ENCODE measurements at places on chromosomes 6 and 20.

DNA sequence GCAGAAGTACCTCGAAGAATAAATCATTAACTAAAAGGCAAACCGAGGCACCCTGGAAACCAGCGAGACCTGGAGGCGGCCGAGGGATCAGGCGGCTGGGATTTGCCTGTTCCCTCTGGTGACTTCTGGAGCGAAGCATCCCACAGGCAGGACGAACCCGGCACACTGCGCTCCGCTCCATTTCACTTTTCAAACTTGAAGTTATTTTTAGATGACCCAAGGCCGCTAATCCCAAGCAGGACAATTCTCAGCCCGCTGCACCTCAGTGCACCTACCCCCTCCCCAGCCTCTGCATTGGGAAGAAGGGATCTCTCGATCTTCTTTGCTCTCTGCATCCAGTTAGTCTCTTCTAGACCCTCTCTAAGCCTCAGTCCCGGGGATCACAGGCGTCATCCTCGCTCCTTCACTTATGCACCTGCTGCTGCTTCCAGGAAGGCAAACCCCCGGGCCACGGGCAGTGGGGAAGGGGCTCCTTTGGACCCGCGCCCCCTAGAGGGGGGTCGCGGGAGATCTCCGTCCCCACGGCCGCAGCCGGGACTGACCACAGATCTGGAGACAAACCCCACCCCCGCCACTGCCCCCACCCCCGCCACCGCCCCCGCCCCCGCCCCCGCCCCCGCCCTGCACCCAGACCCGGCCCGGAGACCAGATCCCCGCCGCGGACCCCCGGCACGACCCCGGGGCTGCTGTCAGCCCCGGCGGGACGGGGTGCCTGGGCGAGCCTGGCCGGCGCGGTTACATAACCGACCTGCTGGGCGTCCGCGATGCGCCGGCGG, 636 bp downstream of the RCAN2 start:
- no peak for DNase-seq

DNA sequence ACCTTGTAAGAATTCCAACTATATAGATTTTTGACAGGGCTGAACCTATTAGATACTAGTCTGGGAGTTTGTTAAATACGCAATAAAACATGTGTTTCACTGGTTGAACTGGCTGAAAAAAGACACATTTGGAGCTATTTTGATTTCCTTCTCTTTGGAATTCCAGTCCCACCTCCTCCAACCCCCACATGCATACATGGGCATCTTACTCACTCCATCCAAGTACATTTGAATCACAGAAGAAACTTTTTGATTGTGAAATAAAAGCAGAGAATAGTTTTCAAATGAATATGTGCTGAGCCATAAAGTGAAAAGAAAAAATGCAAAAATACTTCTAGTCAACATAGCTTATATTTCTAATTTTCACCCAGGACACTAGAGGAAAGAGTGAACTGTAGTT, 33.9 kb upstream of the STXBP5 start:
- DNase-seq: peak; percentile 89

GRCh38 chr6:39330057-39330456, 7.6 kb upstream of the KCNK16 start:
- DNase-seq: no peak

- DNase-seq: no peak
Observed at GRCh38 chr6:44558024-44558831, 170.7 kb downstream of the CDC5L start.

- no peak for DNase-seq
Observed at GRCh38 chr6:165321555-165322145, 12.2 kb upstream of the C6orf118 start.

GRCh38 chr20:50247196-50248094, 56.8 kb downstream of the CEBPB start:
- no peak for DNase-seq

DNA sequence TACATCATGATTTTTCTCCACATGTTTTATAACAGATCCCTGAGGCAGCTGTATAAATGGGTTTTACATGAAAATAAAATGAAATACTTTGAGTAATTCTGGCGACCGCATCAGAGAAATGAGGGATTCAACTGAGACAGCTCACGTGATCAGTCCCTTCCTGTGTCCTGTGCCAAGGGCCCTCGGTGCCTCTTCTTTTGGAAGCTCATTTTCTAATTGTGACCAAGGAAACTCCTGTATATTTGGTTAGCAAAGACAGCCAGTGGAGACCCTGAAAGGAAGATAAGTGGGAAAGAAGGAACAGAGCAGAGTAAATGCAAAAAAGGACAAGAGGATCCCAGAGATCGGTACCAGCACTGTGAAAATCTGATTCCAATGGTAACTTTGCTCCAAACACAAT, 129.9 kb downstream of the FYN start:
- DNase-seq: no peak

GRCh38 chr20:36467076-36467999, 74.0 kb upstream of the MYL9 start:
- no peak for DNase-seq

DNA sequence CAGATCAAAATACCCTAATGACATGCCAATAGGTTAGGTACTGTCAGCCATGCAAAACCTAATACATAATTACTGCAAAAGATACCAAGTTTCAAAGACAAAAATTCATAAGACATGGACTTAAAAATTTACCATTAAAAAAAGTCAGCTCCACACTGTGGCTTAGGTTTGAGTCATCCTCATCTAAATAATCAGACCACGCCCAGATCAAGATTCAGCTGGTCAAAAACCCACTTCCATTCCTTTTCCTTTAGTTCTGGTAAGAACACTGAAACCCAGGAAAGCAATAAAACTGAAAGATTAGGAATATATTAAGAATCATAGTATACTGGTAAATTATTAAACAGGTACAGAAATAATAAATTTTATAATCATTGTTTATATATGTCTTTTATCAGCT, 81.0 kb upstream of the ASF1A start:
- no peak for DNase-seq

DNA sequence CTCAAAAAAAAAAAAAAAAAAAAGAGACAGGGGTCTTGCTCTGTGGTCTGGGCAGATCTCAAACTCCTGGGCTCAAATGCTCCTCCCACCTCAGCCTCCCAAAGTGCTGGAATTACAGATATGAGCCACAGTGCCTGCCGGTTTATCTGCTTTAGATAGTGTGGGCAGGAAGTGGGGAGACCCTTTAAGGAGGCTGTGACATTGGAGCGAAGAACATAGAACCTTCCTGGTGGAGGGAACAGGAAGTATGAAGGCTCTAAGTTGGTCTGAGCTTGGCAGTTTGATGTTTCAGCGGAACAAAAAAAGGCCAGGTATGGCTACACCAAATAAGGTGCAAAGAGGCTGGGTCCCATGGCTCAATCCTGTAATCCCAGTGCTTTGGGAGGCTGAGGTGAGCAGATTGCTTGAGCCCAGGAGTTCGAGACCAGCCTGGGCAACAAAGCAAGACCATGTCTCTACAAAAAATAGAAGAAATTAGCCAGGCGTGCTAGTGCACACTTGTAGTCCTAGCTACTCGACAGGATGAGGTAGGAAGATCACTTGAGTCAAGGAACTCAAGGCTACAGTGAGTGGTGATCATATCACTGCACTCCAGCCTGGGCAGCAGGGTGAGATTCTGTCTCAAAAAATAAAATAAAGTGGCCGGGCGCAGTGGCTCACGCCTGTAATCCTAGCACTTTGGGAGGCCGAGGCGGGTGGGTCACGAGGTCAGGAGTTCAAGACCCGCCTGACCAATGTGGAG, 8.7 kb upstream of the ZMYND8 start:
- DNase-seq: no peak

DNA sequence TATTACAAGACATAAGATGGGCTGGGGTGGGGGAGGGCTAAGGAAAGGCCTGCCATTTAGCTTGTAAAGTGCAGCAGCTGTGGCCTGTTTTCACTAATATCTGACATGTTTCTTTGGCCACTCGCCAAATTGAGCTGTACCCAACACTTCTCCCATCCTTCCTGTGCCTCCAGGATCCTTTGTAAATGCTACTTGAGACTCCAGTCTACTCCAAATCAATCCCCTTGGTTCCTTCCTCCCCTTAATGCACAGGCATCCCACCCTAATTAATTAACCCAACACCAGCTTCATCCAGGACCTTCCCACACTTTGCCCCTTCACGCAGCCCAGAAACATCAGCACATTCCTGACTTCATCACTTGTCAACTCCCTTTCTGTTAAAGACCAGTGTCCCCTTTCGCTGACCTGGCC, 55.0 kb upstream of the TCF21 start:
- no peak for DNase-seq

GRCh38 chr6:2132416-2132815, 113.0 kb downstream of the GMDS start:
- no peak for DNase-seq

DNA sequence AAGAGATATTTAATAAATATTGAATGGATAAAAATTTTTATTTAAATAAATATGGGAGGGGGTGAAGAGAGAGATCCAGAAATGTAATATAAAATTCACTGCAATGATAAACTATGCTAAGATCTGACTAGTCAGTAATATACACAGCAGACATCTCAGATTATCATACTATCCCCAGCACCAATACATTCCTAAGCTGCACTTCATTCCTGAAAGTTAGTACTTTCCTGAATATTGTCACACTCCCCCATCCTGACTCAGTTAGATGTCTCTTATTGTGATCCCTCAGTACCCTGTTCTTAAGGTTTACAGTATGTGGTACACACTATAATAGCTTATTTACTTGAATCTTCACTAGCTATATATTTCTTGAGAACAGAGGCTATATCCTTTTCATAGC, 88.3 kb upstream of the KCNQ5 start:
- DNase-seq: no peak

DNA sequence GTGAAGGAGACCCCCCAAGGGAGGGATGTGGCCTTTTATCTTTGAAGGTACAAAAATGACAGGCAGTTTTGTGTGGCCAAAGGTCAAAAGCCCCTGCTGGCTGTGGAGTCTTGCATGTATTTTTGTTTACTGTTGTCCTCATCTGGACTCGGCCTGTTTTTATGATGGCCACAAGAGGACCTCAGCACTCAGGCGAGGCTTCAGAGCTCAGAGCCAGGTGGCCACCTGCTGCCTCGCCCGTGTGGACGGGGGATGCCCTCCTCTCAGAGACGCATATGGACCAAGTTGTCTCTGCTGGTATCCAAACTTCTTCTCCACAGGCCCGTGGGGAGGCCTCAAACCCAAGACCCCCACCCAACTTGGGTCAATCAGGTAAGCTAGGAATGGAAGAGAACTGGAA, 118.2 kb downstream of the DACT2 start:
- DNase-seq: no peak

DNA sequence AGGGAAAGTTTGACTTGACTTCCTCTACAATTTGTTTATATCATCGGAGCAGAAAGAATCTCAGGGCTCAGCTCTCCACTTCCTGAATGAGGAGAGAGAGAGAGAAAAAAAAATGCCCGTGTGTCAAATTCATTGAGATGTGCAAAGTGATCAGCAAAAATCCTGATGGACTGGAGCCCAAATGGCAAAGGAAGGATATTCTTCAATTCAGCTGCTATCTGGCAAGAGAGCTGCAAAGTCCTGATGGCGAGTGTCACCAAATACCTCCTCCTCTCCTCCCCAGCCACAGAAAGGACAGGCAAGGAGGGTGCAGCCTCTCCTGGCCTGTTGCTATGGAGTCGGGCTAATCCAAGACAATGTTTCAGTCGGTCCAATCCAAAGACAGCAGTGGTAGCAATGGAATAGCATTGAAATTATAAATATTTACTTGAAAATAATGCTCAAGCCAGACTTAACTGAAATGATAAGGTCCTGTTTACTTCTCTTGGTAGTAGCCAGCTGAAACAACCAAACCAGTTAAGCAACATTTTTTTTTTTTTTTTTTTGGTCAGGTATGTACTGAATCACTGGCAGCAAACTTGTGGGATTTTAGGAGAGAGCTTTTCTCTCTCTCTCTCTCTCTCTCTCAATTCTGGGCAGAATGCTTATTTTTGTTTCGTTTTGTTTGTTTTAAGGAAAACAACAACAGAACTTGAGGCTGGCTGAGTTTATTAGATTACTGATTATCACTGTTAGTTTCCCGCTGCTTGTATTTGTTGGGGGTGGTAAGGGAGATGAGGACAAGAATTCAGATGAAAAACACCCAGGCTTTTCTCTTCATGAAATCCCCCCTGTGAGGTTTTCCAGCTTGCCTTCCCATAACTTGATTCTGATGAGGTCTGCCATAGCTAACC, 204.2 kb downstream of the BCAS1 start:
- DNase-seq: no peak

DNA sequence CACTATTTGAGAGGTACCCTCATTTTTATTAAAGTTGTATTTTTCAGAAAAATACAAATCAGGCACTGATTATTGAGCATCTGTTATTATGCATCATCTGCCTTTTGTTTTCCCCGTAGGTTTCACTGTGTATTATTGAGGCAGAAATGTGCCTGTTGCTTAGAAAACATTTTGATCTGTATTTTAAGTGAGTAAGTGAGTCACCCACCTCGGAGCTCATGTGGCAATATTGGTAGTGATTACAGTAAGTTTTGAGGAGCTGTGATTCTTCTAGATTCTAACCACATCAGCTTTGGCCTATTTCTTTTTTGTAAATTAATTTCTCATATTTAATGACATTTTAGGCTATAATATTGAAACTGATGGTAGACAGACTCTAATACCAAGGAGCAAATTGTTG, 59.6 kb upstream of the LAMP5 start:
- DNase-seq: no peak

DNA sequence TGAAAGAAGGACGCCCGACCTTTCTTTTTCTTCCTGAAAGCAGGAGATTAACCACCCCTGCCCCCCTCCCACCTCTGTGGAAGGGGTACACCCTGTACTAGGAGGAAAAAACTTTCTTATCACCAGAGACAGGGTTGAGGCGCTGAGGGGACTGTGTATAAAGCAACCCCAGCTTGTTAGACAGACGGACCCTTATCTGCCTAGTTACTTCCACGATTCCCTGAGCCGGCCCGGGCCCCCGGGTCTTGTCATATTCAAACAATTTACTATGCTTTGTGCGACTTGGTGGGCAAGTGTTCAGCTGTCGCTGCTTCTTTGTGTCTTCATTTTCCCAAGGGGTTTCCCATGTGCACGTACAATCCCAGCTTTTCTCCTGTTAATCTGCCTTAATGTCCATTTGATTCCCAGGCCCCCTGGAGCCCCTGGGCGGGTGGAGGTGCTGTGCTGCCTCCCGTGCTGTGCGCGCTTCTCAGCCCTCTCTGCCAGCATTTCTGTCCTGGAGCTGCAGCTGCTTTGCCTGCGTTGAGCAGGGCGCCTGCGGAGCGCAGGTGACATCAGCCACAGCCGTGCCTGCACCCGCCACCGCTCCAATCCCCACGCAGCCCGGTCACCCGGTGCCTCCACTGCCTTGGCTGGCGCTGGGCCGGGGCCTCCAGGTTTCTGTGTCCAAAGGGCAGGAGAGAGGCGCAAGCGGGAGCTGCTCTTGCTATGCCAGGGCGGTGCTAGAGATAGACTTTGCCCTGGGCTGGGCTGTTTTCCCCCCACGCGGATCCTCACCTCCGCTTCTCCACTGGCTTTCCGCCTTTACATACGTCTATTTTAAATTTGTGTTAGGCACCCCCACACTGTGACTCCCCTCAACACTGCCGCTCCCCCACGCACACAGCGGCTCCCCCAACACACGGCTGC, 96.2 kb downstream of the TTLL2 start:
- no peak for DNase-seq
